ENCODE measurements at places on chromosomes 3 and 15. TPM values are rescaled to one million over a fixed set of nuclear protein-coding genes. Genes with fewer than 3 reads are reported as not detected.

DNA sequence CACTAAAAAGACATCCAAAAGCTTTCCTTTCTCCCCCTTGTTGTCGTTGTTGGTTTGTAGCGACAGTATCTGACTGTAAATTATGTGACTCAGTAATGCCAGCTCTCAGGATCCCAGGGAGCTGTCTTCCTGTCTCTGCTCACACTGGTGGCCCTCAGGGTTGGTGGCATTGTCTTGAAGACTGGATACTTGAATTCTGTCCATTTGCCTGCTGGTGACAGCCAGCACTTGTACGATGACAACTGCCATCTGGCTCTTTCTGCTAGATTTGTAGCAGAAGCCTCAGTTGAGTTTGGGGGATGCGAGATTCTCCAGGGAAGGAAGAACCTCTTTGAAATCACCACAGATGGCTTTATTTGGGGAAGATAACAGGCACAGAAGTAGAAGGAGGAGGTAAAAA lies 120.8 kb downstream of the ARPP21 start:
- DNase-seq, result no peak

- DNase-seq, result no peak
Observed at GRCh38 chr3:110932567-110932966, 139.0 kb upstream of the NECTIN3 start.

- no peak for DNase-seq
Observed at GRCh38 chr3:183300996-183301562, 48.0 kb downstream of the B3GNT5 start.

DNA sequence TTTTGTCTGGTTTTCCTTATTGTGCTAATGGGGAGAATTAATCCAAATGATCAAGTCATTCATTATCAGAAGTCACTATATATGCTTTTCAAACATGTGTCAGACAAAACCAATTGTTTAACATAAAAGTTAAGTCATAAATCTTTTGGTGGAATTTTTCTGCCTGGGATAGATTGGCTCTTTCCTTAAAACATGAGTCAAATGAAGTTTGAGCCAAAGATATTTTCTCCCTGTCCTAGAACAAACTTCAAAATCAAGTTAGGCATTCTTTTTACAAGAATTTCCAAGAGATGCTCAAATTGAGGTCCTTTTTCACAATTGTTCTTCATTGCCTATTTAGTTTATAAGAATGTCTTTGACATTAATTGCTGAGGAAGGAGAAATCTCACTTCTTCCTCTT lies 138.3 kb downstream of the UACA start:
- no peak for DNase-seq

GRCh38 chr3:192130534-192131132 lies 596.7 kb downstream of the FGF12 start:
- peak; percentile 64 for DNase-seq

DNA sequence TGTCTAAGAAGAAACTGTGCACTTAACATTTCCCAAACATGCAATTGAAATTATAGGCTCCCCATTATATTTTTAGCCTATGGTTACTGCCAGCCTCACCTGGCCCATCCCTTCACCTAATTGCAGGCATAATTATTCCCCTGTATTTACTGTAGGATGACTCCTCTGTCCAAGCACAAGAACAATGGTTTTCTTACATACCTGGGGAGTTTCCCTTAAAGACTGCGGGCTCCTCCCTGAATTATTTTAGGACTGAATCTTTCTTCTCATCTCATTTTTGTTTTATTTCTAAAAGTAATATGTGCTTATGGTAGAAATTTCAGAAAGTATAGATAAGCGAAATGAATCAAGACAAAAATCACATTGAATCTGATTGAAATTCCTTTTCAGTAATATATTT lies 11.4 kb downstream of the TM4SF1 start:
- DNase-seq, result no peak

GRCh38 chr3:71537211-71537611 lies 46.3 kb downstream of the FOXP1 start:
- peak; percentile 98 for DNase-seq

DNA sequence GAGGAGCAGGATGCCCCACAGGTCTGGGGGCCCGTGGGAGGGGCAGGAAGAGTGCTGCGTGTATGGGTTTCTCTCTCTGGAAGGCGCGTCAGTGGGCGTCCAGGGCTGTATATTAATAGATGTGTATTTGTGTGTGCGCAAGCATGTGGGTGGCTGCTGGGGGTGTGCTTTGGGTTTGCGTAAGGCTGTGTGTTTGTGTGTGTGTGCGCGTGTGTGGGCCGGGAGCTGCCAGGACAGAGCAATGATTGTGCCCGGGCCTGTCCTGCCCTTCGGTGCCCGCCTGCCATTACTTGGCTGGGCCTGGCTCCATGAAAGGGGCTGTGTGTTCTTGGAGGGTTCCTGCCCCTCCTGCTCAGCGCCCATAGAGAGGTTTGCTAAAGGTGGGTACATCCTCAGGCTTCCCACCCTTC lies 16.3 kb downstream of the CSPG4 start:
- DNase-seq, result peak; percentile 58

DNA sequence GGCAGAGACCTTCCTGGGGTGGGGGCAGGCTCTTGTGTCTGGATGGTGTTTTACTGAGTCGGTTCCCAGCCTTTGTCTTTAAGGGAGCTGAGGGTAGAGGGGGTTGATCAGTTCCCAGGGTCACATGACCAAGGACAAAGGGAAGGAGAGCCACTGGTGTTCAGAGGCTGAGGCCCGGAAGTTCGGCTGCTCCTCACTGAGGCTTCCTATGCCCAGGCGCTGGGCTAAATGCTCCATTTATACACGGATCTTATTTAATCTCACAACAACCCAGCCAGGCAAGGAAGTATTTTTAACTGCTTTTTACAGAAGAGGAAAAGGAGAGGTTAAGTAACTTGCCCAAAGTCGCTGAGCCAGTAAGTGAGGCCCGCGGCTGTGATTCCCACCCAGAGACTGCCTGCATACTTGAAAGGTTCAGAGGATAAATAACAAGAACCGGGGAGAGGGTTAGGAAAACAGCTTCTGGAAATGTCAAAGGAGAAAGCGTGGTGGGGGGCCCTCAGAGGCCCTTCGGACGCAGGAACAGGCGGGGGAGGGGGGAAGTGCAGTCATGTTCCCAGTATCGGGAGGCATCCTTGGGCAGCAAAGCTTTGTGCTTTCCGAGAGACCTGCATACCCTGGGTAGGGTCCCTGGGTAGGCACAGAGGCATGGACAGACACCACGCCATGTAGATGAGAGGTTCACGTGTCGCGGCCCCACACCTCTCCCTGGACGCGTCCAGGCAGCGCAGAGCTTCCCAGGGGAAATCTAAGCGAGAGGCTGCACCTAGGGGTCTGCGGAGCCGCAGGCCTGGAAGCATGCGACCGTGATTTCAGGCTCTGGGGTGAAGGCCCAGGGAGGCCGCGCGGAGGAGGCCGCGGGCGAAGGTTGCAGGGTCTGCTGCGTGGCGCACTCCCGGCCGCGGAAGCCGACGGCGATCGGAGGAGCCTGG lies 21.3 kb downstream of the EPHB3 start:
- DNase-seq, result no peak

- DNase-seq, result peak; percentile 40
Observed at GRCh38 chr3:127853681-127854080, 31.4 kb upstream of the MGLL start.

DNA sequence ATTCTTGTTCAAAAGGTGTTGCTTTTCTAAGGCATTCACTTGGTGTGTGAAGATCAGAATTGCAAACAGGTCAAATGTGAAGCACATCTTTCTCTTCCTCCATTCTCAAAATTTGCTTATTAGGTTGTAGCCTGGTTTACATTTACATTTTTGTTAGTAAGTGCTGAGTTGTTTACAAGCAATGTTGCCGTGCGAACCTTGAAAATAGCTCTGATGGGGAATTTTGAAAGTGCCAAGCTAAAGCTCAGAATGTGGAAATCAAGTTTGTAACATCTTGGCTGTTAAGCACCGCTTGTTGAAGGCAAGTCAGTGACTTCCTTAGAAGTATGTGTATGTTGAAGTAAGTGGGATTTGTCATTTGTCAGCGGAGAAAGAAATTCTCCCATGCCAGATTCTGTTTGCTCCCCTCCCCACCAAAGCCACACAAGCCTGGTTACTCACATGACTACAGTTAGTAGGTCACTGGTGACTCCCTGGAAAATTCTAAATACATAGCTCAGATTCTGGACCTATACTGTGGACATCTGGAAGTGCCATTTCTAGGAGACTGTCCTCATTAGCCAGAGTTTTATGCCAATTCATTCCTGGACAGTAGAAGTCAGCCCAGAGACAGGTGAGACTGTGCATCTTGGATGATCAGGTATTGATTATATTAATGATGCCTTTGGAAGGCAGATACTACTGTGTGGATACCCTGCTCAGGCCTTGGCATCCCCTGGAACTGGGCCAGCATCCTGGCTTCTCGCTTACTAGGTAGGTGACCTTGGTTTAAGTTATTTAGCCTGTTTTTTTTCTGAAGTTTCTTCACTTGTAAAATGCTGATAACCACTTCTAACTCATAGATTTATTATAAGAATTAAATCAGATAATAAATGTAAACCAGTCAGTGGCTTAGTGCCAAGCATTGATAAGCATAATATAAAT lies 390.6 kb upstream of the SEMA6D start:
- no peak for DNase-seq

DNA sequence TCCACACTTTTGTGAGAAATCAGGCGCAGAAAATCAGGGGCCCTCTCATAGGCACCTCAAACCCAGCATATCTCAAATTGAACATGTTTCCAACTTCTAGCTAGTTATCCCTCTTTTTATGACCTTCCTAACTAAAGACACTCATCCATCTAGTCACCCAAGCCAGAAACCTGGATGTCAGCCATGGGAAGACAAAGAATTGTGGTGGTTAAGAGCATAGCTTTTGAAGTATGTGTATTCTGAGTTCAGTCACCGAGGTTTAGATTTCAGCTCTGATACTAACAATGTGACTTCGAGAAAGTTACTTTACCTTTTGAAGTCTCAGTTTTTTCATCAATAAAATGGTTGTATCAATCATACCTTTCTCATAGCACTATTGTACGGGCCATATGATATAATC lies 495.5 kb downstream of the NLGN1 start:
- no peak for DNase-seq

GRCh38 chr3:143551761-143552160 lies 296.5 kb downstream of the SLC9A9 start:
- no peak for DNase-seq

- DNase-seq, result no peak
Observed at GRCh38 chr15:100049483-100049882, 292.3 kb downstream of the ADAMTS17 start.

- no peak for DNase-seq
Observed at GRCh38 chr15:68042855-68043222, 11.3 kb upstream of the PIAS1 start.

GRCh38 chr3:45605534-45605933 lies 11.0 kb downstream of the LIMD1 start:
- peak; percentile 48 for DNase-seq

DNA sequence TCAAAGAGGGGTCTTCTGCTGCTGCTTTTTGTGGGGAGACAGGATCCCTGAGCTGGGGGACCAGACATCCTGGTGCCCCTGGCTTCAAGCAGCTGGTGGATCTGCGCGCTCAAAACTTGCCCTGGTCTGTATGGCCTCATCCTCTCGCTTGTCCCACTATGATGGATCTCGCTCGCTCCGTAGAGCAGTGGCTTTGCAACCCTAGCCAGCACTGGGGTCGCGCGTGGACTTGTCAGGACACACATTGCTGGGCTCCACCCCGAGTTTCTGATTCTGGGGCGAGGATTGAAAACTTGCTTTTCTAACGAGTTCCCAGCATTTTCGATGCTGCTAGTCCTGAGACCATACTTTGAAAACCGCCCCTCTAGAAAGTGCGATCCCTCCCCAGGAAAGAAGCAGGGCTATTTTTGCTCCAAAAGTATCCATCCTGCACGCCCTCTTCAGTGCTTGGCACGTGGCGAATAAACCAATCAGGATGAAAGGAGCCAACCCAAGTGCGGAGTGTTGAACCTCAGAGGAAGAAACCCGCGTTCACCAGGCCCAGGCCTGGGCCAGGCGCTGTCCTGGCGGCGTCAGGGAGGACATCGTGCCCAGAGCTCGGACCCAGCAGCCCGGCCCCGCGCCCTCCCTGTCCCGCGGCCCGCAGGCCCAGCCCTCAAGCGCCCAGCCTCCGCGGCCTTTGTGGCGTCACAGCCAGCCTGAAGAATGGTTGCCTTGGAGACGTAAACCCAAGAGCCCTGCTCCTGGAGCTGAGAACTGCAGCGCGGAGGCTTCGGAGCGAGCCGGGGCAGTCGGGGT lies at the start of gene CFAP100:
Gene CFAP100, plus strand, starts transcription at position 731 of the 798 bp plus-strand sequence. CDS start 1,092 bp downstream, outside the sequence.
- DNase-seq, result no peak

DNA sequence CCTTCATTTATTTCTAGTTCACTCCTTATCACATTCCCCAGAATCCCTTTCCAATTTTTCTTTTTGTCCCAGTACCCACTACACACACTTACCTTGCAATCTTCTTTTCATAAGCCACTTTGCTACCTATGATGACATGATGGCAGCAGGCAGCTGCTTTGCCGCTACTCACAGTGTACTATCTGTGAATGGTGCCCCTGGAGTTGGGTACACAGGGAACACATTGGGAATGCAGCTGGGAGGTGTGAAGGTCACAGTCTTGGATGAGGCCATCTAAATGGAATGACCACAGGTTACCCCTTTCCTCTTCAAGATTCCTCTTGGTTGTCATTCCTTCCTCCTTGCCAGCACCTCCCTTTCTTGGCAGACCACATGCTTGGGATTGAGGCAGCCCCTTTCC lies 20.8 kb upstream of the TNIK start:
- DNase-seq, result no peak

DNA sequence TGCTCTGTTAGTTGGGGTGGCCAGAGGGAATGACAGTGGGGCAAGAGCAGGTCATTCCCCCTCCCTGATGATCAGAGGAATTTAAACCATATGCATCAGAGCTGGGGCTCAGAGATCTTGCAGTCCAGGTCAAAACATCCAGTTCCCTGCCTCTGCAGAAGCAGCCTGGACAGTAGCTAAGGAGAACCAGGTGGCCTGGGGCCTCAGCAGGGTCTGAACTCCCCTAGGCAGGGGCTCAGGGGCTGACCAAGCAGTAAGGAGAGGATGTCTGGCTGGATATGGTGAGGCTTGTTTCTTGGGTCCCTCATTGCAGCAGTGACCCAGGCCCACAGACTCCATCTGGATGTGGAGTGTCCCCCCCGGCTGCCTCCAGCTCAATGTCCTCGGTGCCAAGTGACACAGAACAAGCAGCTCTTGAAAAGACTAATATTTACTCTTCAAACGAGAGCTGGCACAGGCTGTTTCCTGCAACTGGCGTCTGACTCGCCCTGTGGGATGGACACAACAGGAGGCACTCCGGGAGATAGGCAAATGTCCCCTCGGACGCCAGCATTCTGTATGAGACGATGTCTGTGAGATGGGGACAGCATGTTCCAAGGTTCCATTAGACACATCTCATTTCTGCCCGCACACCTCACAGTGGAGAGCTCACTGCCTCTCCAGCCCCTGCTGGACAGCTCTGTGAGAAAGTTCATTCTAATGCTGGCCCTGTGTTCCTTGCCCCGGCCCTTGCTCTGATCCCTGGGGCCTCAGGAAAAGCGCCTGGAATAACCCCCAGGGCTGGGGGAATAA lies 37.1 kb downstream of the SEC22C start:
- peak; percentile 24 for DNase-seq

GRCh38 chr3:174951034-174951433 lies 91.9 kb downstream of the NAALADL2 start:
- DNase-seq, result peak; percentile 8

The HRH1 gene
- 22.6 TPM for total RNA-seq

The DPPA2 gene
- total RNA-seq, result not detected

The ZPLD1 gene
- total RNA-seq, result not detected

The IMPDH2 gene
- 305 TPM for total RNA-seq

The HYAL1 gene
- total RNA-seq, result 0.72 TPM

The FBXO40 gene
- under 0.01 TPM for total RNA-seq

The UBAP1L gene
- 0.12 TPM for total RNA-seq

The ANKUB1 gene
- total RNA-seq, result not detected

The IL17RB gene
- not detected for total RNA-seq

The SERPINI2 gene
- not detected for total RNA-seq

The FAH gene
- 172 TPM for total RNA-seq

The PLA2G4E gene
- not detected for total RNA-seq

The RBSN gene
- total RNA-seq, result 9.6 TPM

The C15orf62 gene
- total RNA-seq, result not detected

The TM4SF18 gene
- 5.2 TPM for total RNA-seq
